ENCODE measurements at places on chromosomes 12 and 14.

GRCh38 chr14:74562515-74563232 lies 49.4 kb downstream of the LTBP2 start:
- DNase-seq = no peak

GRCh38 chr14:96086574-96087077 lies 47.5 kb downstream of the C14orf132 start:
- no peak for DNase-seq

DNA sequence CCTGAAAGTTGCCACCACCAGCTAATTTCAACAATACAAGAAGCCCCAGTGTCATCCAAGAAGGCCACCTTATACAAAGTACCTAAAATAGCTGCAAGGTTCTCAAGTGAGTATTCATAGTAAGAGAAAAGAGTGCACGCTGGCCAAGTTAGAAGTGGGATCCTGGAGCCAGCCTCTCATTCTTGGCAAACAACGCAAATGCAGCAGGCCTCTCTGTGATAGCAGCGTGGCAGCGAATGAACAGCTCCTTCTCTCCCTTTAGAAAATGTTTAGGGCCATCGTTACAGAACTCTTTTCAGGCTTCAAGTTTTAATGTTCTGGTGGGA lies 78.0 kb upstream of the IFNG-AS1 start:
- no peak for DNase-seq

GRCh38 chr12:96386794-96387193 lies 13.4 kb downstream of the CDK17 start:
- DNase-seq = no peak

GRCh38 chr12:101299931-101300330 lies 20.0 kb downstream of the UTP20 start:
- no peak for DNase-seq

Measured in CD4-positive, alpha-beta T cell treated with Interferon gamma for 1 hour (primary cell).